Cardiac muscle cell (in vitro differentiated cells and primary cell): ENCODE measurements at places on chromosomes 16 and 17.

- peak; percentile 69 for DNase-seq
Observed at GRCh38 chr16:62225675-62226074, 189.4 kb upstream of the CDH8 start.

- DNase-seq: no peak
Observed at GRCh38 chr17:32861981-32862380, 14.9 kb downstream of the MYO1D start.

DNA sequence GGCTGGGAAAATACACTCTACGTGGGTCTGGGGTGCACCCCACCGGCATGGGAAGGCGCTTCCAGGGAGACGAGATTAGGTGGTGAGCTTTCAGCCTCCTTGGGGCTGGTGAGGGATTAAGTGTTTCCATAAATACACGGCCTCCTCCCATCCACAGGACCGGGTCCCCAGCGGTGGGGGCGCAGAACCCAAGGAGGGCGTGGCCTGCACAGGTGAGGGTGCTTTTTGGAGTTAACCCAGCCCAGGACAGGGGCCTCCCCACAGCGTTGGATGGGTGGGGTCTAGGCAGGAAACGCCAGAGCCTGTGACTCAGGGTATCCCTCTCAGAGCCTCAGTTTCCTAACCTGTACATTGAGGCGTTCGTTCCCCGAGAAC, 1.1 kb downstream of the C16orf74 start:
- peak; percentile 41 for DNase-seq

DNA sequence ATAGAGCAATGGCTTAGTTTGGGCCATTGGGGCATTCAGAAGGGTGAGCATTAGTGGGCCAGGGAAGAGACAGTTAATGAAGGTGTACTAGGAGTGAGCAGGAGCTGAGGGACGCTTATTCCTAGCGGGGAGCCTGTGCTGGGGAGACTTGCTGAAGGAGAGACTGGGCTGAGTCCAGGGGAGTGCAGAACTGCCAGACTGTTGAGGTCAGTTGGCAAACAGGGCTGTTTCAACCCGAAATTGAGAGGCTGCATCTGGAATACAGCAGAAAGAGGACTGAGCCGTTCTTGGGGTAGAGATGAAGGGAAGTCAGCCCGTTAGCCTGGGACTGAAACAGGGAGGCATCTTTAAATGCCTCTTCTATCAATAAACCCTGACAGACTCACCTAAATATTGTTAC, 33.2 kb downstream of the MAP2K6 start:
- DNase-seq: no peak

GRCh38 chr16:57530522-57531252, 5.7 kb downstream of the CCDC102A start:
- no peak for DNase-seq

DNA sequence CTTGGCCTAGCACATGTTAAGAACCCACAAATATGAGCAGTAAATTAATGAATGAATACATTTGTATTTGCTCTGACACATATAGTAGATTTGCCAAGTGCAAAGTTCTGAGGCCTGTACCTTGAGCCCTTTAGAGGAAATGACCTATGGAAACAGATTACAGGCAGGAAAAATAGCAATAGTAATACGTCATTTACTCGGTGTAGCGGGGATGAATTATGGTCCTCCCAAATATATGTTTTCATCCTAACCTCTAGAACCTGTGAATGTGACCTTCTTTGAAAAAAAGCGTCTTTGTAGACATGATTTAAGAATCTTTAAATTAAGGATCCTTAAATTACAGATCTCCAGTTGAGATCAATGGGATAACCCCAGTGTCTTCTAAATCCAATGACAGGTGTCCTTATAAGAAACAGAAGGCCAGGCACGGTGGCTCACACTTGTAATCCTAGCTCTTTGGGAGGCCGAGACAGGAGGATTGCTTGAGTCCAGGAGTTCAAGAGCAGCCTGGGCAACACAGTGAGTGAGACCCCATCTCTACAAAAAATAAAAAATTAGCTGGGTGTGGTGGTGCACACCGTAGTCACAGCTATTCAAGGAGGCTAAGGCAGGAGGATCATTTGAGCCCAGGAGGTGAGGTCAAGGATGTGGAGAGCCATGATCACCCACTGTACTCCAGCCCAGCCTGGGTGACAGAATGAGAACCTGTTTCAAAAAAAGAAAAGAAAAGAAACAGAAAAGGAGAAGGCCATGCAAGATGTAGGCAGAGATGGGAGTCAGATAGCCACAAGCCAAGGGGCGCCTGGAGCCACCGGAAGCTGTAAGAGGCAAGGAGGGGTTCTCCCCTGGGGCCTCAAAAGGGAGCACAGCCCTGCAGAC, 5.1 kb upstream of the ITPRIPL2 start:
- no peak for DNase-seq

DNA sequence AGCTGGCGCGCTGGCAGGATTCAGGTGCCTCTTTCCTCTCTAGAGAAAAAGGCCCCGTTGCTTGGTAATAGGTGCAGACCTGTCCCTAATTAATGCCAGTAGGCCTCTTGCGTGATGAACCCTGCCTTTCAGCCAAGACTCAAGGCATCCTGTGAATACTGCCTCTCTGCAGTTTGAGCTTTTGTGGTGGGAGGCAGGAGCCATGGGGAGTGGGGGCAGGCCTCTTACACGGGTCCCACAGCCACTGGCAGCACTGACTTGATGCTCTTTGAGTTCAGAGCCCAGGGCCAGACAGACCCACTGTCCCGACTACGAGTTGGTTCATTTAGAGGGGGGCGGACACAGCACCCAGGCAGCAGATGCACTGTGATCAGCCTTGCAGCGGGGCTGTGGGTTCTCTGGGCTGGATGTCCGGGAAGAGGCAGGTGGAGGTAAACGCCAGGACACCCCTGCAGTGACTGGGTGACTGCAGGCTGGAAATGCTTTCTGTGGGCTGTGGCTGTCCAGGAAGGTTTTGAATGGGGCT, 237.0 kb downstream of the SEC14L1 start:
- no peak for DNase-seq

- no peak for DNase-seq
Observed at GRCh38 chr16:66881964-66882508, 1.7 kb downstream of the PDP2 start.

DNA sequence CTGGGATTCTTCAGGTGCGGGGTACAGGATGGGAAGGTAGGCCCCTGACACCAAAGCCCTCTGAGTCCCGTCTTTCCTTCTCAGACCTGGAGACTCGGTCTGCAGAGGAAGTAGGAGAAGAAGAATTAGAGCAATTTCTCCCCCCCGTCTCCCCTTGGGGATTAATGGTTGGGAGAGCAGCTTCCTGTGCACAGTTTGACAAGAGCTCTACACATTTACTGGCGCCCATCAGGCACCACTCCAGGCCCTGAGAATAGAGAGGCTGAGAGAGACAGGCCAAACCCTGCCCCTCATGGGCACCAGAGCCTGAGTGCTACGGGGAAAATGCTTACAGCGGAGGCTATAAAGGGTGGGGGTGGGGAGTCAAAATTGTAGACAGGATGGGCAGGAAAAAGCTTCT, 3.5 kb upstream of the C16orf74 start:
- no peak for DNase-seq

- no peak for DNase-seq
Observed at GRCh38 chr17:66496306-66496705, 193.9 kb downstream of the PRKCA start.

- DNase-seq: no peak
Observed at GRCh38 chr17:50439008-50439407, 13.0 kb downstream of the ACSF2 start.

DNA sequence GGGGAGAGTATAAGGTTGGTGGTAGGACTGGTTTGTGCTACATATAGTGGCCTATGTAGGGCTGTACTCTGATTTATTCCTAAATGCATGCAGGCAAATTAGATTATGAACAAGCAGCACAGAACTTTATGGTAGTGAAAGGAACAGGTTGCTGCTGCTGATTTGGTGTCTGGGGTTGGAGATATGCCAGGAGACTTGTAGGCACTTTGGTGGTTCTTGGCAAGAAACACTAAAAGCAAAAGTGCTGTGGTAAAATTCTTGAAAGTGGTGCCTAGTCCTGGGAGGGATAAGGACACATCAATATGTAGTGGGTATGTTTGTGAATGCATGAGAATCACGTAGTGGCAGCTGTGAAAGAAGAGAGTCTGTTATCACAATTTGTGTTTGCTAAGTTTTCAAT, 2126.0 kb downstream of the TP53TG3F start:
- no peak for DNase-seq

DNA sequence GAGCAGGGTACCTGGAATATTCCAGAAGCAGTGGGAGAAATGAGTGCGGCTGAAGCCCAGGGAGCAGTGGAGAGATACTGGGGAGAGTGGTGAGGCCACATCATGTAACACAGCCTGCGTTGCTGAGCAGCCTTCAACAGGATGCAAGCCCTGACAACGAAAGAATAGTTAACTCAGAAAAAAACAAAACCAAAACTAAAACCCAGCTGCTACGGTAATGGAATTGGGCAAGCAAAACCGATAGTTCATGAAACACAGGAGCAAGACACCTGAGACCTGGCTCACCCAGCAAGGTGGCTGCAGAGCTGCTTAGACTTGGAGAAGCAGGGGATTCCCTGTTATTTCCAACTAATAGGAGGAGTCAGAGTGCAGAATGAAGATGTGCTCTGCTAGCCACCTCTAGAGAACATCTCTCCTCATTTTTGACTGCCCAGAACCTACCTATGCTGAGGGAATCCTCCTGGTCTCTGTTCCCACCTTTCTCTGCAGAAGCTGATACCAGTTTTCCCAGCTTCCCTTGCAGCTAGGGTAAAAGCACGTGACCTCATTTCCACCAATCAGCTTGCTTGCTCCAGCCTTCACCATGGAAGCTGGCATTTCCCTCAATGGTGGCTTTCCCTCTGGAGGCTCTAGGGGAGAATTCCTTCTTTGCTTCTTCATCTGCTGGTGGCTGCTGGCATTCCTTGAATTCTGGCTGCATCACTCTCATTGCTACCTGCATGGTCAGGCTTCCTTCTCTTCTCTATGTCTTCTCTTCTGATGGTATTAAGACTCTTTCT, 59.4 kb upstream of the XYLT1 start:
- DNase-seq: no peak

DNA sequence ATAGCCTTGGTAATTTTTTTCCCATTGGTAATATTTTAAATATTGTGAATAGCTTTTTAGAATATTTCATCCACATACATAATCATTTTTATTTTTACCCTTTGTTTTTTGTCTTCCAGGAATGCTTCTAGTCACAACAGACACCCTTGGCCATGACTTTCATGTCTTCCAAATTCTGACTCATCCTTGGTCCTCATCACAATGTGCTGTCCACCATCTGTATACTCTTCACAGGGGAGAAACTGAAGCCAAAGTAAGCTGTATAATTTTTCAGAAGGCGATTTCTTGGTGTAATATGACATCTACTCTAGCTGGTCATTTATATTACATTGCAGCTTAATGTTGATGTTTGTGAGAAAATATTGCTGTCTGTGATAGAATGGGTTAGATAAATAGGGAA, 269.4 kb downstream of the BCAS3 start:
- DNase-seq: no peak

- DNase-seq: no peak
Observed at GRCh38 chr16:77916111-77916510, 106.2 kb upstream of the CLEC3A start.
